ENCODE measurements at places on chromosomes 12 and 14.

GRCh38 chr14:105853089-105853906 lies 326.9 kb downstream of the TMEM121 start:
- DNase-seq, result no peak

DNA sequence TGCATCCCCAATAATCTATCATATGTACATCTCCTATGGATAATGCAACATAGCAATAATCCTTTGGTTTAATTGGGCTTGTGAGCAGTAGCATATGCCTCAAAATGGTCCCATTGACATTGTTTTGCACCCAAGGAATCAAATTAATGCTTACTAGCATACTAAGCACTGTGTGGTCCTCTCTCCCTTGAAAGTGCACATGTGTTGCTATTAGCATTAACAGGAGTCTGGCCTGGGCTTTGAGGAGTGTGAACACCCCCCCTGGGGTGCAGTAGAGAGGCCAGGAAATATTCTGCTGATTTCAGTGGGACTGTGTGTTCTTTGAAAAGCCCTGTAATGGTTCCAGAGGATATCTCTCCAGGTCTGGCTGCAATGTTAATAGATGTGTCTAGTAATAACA lies 1148.4 kb downstream of the VRK1 start:
- no peak for DNase-seq

- peak; percentile 80 for DNase-seq
Observed at GRCh38 chr12:124457287-124458219, 109.9 kb downstream of the NCOR2 start.

GRCh38 chr14:47746986-47747385 lies 71.6 kb upstream of the MDGA2 start:
- no peak for DNase-seq

DNA sequence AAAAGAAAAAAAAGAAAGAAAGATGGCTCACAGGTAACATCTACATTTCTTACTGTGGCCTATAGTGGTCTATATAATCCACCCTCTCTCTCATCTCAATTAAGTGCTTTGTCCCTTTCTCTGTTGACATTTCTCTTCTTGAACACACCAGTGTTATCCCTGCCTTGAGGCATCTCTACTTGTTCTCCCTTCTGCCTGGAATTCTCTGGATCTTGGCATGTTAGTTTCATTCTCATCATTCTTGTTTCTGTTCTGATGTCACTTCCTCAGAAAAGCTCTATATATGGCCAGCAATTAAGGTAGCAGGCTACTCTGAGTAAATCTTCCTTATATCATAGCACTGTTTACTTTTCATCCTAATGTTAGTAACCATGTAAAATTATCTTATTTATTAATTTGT lies 155.7 kb upstream of the PDZRN4 start:
- DNase-seq, result no peak

DNA sequence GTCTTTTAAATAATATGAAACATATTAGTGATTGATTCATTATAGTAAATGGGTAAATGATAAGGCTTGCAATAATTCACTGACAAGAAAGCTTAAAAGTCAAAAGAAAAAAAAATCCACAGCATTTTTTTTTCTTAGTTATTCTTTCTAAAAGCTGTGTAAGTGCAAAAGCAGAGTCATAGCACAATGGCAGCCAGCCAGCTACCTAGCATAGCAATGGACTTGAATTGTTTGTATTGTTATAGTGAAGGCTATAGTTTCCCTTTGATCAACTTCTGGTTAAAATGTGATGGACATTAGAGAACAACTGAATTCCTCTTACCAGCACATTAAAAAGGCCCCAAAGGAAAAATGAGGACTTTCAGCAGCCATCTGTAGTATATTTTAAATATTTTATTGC lies 232.1 kb downstream of the NAV3 start:
- DNase-seq, result peak; percentile 68

DNA sequence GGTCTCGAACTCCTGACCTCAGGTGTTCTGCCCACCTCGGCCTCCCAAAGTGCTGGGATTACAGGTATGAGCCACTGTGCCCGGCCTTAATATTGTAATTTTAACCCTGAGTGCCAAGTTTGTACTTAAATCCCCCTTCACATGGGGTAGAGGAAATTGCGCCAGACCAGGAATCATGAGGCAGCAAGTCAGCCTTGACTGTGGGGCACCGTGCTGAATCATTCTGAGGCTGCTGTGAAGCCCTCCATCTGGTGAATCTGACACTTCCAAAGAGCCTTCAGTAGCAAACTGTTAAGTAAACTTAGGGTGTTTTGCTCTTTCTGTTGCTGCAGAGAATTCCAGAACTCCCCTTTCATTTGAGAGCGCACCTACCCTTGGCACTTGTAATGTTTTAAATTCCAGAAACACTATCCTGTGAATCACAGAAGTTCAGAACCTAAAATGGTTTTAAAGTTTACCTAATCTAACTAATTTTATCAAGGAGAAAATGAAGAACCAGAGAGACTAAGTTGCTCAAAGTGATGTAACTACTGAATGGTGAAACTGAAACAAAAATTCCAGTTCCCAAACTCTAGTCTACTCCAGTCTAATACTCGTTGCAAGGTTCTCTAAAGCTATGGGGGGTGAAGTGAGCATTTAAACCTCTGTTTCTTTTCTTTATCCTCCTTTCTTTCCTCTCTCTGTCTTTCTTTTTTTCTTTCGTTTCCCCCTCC lies 7.5 kb downstream of the HEBP1 start:
- peak; percentile 93 for DNase-seq

DNA sequence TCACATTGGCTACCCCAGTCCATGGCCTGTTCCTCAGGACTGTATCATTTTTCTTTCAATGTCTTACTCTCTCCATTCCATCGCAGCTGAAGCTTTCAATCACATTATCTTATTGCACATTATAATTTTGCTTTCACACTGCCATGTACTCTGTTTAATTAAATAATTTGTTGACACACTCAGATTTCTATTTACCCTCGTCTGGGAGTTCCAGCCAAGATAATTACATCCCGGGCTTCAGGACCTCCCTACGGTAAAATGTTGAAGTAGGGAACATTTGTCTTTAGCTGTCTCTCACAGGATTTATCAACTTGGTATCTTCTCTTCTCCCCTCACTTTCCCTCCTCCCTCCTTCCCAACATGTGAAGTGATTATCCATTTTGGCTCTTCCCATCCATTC lies 177.2 kb upstream of the RASSF8 start:
- no peak for DNase-seq

GRCh38 chr12:118061873-118062843 lies 1.2 kb upstream of the WSB2 start:
- DNase-seq, result peak; percentile 67

- DNase-seq, result no peak
Observed at GRCh38 chr14:98684468-98684867, 587.5 kb downstream of the BCL11B start.

DNA sequence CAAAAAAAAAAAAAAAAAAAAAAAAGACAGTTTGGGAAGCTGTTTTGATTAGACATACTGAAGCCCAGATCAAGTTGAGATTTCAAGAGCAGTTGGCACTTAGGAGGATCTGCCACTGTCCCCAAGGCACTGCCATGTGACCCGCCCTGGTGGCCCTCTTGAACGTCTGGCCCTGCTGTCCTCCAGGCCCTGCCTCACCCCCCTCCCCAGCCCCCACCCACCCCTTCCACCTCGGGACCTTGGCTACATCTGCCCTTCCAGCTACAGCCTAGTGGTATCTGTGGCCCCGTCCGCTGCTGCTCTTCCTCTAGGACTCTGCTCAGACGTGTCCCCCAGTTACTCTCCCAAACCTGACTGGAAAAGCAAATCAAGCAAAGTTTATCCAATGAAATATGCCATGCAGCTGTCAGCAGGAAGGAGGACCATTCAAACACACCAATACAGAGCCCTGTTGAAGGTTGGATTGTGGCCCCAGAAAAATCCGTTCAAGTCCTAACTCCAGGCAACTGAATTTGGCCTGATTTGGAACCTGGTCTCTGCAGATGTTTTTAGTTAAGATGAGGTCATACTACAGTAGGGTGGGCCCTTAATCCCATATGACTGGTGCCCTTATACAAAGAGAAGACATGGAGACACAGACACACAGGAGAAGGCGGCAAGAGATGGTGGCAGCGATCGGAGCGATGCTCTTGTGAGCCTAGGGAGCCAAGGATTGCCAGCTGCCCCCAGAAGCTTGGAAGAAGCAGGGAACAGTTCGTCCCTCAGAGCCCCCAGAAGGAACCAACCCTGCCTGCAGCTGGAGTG lies 17.7 kb downstream of the SLC25A29 start:
- DNase-seq, result no peak

GRCh38 chr14:67413806-67414769 lies 2.1 kb upstream of the PLEK2 start:
- DNase-seq, result peak; percentile 63

- no peak for DNase-seq
Observed at GRCh38 chr14:88683119-88683518, 109.6 kb downstream of the EML5 start.

- DNase-seq, result no peak
Observed at GRCh38 chr12:5966486-5967095, 21.5 kb upstream of the ANO2 start.

- no peak for DNase-seq
Observed at GRCh38 chr14:104370256-104370870, 209.2 kb upstream of the C14orf180 start.

DNA sequence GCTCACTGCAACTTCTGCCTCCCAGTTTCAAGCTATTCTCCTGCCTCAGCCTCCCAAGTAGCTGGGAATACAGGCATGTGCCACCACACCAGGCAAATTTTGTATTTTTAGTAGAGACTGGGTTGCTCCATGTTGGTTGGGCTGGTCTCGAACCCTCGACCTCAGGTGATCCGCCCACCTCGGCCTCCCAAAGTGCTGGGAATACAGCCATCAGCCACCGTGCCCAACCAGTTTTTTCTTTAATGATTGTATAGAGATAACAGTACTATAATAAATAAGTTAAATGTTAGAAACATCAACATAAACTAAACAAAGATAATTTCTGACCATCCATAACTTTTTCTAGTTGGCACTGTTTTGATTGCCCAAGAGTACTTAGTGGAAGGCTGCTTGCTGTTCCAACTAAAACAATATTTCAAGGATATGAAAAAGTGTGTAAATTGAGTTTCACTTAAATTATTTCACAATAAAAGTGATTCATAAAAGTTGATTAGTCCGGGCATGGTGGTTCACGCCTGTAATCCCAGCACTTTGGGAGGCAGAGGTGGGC lies 5.6 kb downstream of the GON7 start:
- DNase-seq, result no peak

GRCh38 chr12:53804429-53804828 lies 52.6 kb upstream of the CISTR start:
- DNase-seq, result no peak

- DNase-seq, result peak; percentile 93
Observed at GRCh38 chr14:50060871-50061663, 55.3 kb downstream of the VCPKMT start.

DNA sequence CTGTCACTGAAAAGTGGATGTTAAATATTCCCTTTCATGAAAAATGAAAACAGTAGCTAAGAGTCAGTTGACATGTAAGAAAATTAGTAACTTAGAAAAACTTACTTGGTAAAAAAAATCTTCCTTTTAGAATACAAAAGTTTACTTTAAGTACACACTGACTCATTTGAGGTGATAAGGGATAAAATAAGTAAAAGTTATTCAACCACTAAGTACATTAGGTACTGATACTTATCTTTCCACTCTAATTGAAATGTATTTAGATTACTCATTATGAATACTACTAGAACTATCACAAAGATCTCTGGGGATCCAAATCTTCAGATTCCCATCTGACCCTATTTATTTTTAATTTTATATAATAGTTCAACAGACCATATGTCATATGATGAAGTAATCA lies 12.2 kb downstream of the SYCP3 start:
- DNase-seq, result no peak

- no peak for DNase-seq
Observed at GRCh38 chr12:42315108-42315507, 10.8 kb downstream of the ZCRB1 start.

DNA sequence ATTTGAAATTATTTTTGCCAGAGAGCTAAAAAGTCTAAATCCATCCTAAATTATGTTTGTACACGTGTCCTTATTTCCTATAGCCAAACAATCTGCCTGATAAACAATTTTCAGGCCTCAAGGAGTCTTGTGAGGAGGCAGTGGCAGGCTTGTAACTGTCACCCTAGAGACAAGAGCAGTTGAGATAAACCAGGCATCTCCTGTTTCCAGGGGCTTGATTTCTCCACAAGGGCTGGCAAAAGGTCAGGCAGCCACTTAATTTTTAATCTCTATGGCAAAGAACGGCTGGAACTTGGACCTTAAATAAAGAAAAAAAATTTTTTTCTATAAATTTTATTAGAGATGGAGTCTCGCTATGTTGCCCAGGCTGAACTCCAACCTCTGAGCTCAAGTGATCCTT lies 15.5 kb downstream of the PKP2 start:
- DNase-seq, result no peak

- DNase-seq, result no peak
Observed at GRCh38 chr12:24952389-24952788, 3.5 kb upstream of the BCAT1 start.

- peak; percentile 66 for DNase-seq
Observed at GRCh38 chr14:104805326-104805678, 4.4 kb downstream of the ZBTB42 start.

DNA sequence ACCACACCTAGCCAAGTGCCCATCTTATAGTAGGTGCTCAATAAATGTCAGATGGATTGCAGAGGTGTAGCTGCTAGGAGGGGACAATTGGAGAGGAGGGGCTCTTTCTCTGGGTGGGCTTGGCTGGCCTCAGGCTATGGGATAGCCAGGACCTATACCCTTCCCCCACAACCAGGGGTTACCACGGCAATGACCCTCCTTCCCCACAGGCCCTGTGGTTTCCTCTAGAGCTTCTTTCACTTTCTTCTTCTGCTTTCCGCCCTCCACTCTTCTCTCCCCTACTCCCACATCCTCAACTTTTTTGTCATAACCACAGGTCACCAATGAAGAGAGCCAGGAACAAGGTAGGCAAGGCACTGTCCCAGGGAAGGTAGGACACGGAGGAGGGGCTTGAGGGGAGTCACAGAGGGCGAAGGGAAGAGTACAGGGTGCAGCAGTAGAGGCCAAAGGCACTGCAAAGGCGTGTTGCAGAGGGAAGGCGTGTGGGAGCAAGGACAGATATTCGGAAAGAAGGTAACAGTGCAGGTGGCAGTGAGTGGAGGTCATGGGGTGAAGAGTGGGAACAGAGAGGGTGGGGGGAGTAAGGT lies 1.9 kb upstream of the ITGB7 start:
- DNase-seq, result no peak

All from AG10803 (cell line).